Stimulated activated CD8-positive, alpha-beta memory T cell treated with anti-CD3 and anti-CD28 coated beads, Interleukin-7, amount 100 ng/mL, for 1 hour (primary cell): ENCODE measurements at places on chromosomes 11 and 22.
A peak's percentile ranks its signal among the peaks of the same experiment; 100 is the strongest.

GRCh38 chr22:46453829-46454503, 83.5 kb downstream of the CELSR1 start:
- no peak for DNase-seq

GRCh38 chr11:38711110-38711509, 2113.1 kb upstream of the RAG2 start:
- no peak for DNase-seq

GRCh38 chr11:123382555-123383074, 47.5 kb upstream of the GRAMD1B start:
- no peak for DNase-seq

DNA sequence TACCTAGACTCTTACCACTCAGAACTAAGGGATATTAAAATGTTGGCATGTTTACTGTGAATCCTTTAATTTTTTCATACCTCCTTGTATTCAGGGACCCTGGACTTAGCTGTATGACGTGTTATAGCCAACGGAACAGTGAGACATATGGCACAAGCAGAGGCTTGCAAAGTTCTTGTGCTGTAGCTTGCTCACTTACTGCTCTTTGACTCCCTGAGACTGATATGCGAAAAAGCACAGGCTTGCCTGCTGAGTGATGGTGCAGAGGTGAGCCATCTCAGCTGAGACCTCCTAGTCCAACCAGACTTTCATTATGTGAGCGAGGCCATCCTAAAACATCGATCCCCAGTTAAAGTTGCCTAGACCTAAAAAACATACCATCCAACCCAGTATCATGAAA, 811.0 kb downstream of the METTL15 start:
- DNase-seq, result no peak

- DNase-seq, result no peak
Observed at GRCh38 chr22:47090591-47091245, 328.3 kb downstream of the TBC1D22A start.

GRCh38 chr11:8566613-8567210, 27.3 kb downstream of the STK33 start:
- DNase-seq, result no peak

DNA sequence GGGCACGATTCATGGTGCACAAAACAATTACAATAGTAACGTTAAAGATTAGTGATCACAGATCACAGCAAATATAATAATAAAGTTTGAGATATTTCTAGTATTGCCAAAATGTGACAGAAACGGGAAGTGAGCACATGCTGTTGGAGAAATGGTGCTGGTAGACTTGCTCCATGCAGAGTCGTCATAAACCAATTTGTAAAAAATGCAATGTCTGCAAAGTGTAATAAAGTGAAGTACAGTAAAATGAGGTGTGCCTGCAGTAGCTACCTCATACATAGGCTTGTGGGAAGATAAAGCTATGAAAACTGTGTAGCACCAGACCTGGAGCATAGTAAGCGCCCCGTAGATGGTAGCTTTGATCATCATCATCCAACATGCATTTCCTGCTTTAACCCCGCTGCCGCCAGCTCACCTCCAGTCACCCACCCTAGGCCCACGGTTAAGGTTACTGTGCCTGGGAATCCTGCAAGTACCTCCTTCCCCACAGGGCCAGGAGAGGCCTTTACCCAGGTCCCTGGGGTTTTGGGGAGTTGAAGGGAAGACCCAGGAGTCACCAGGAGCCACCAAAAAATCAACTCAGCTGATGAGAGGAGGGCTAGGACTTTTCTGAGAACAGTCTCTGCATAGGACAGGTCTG, 59.2 kb downstream of the MYO7A start:
- DNase-seq, result no peak

- no peak for DNase-seq
Observed at GRCh38 chr11:13440100-13440855, 22.7 kb downstream of the BTBD10 start.

DNA sequence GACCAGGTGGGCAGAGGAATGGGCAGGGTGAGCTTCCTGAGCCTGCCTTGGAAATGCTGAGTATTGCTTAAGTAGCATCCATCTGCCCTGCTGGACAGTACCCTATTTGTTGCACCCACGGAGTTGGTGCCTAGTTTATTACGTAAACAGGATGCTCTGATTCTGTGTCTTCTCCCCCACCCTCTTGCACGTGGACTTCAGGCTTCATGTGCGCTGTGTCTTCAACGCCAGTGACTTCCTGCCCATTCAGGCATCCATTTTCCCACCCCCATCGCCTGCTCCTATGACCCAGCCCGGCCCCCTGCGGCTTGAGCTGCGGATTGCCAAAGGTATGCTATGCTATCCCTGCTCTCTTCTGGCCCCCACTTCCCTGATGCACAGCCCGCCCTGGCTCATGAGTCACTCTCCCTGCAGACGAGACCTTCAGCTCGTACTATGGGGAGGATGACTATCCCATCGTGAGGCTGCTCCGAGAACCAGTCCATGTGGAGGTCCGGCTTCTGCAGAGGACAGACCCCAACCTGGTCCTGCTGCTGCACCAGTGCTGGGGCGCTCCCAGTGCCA, 5.7 kb downstream of the ZP1 start:
- DNase-seq, result no peak

- DNase-seq, result no peak
Observed at GRCh38 chr11:124627546-124627945, 4.9 kb downstream of the TBRG1 start.

DNA sequence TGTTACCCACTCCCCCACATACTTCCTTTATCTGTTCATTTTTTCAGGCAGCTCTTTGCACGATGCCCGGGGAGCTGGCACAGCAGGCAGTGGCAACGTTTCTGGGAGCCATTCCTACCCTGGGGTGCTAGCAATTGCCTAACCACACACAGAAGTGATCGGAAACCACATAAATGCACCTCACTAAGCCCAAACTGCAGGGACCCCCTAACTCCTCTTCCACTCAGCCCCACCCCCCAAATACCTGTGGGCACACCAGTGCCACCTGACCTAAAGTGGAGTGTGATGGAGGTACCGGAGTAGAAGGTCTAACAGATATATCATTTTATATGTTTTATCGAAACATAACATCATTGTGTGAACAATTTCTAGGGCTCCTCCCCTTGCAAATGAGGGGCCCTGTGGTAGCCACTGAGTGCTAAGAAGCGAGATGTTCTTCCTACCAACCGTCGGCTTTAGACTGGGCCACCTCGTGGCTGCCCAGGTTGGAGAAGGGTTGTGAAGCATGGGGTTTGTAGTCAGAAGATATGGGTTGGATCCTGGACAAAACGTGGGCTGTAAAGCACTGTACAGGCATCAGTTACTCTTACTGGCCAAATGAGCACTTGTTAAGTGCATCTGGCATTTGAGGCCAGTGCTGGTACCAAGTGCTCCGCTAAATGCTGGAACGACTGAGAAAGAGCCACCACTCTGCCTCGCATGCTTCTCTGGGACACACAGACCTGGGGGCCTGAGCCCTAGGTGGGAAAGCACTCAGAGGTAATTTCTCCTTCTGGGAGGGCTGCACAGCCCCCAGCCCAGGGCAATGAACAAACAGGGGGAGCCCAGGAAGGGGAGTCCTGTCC, 2.8 kb downstream of the MRGPRD start:
- DNase-seq, result no peak

DNA sequence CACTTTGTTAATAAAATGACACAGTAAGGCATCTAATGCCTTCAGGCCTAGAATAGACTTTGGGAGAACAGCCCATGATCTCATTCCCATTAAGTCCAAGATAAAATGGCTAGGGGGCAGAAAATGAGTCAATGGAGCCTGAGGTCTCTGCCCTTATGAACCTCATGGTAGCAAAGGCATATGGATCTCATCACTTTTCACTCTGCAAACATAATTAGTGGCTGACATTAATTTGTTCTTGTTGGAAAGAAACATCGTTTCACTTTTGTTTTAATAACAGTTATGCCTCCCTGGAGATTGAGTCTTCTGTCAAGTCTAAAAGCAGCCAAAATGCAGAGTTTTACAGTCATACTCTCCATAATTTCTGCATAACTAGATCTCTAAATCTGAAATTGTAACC, 111.8 kb upstream of the API5 start:
- DNase-seq, result no peak

DNA sequence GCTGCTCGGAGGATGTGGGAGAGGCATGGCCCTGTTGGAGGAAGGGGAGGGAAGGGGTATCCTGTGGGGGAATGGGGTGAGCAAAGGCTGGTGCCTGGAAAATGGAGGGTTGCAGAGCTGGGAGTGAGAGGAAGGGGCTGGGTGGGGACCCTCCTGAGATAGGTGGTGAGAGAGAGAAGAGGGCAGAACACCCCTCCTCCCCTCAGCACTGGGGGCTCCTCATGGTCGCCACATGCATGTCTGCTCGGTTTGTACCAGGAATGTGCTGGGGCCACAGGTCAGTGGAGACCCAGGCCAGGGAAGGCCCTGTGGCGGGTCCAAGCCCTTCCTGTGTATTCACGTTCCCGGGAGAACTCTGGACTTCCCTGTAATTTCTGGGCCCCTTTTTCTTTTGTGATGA, 27.8 kb upstream of the ACR start:
- no peak for DNase-seq

- DNase-seq, result peak; percentile 25
Observed at GRCh38 chr22:17057959-17058814, 26.6 kb upstream of the IL17RA start.

DNA sequence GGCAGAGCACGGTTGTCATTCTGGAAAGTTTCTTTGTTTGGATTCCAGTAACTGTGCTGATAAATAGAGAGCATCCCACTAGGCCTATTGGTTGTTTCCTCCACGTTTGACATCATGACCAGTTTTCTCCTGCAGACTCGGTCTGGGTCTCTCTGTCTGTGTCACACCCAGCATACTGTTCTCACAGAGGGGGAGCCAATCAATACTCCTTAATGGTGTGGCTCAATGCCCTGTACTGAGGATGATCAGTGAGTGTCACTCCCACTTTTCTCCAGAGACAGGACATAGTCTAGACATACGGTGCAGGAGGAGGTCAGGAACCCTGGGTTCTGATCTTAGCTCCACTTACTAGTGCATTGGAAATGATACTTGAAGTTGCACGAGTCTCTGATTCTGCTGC, 88.2 kb upstream of the BLID start:
- DNase-seq, result no peak

DNA sequence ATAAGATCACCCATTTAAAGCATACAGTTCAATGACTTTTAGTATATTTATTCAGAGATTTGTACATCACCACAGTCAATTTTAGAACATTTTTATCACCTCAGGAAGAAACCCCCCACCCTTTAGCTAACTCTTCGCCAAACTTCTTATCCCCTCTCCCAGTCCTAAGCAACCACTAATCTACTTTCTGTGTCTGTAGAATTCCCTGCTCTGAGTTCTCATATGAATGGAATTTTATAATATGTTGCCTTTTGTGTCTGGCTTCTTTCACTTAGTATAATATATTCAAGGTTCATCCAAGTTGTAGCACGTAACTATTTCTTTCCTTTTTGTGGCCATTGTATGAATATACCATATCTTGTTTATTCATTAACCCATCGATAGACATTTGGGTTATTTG, 3.6 kb downstream of the ANKRD13D start:
- no peak for DNase-seq

GRCh38 chr11:11020747-11021149, 162.9 kb upstream of the ZBED5 start:
- DNase-seq, result no peak

DNA sequence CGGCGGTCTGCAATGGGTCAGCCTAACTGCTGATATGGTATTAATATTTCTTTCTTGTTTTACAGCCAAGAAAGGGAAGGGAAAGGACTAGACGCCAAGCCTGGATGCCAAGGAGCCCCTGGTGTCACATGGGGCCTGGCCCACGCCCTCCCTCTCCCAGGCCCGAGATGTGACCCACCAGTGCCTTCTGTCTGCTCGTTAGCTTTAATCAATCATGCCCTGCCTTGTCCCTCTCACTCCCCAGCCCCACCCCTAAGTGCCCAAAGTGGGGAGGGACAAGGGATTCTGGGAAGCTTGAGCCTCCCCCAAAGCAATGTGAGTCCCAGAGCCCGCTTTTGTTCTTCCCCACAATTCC, 1.9 kb downstream of the MDK start:
- DNase-seq, result no peak

GRCh38 chr11:64842851-64843685, 1.4 kb downstream of the CDC42BPG start:
- DNase-seq, result no peak

GRCh38 chr11:119701591-119702549, 27.1 kb downstream of the NECTIN1 start:
- DNase-seq, result no peak

DNA sequence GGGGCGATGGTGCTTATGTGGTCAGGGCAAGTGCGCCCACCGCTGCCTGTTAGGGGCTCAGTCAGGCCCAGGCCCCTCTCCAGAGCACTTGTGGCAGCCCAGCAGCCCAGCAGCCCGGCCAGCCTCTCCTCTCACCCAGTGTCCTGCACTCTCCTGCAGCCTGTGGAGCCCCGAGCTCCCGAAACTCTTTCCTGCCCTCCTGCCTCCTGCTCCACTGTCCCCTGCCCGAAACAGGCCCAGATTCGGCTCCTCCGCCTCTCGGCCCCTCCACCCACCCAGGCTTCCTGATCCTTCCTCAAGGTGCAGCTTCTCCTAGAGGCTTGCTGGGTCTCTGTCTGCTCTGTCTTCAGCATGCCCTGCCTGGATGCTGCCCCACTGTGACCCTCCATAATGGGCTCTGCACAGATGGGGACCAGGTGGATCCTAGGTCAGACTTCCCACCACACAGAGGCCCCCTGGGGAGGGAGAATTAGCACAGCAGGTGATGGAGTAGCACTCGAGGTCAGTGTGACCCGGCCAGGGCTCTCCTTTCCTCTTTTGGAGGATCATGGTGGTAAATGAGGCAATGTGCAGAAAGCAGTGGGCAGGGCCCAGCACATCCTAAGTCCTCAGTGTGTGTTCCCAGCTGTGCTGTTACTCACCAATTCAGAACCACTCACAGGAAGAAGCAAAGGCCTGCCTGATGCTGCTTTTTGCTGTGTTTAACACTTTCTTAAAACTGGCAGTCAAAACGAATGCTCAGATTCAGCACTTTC, 18.6 kb upstream of the NAP1L4 start:
- no peak for DNase-seq

DNA sequence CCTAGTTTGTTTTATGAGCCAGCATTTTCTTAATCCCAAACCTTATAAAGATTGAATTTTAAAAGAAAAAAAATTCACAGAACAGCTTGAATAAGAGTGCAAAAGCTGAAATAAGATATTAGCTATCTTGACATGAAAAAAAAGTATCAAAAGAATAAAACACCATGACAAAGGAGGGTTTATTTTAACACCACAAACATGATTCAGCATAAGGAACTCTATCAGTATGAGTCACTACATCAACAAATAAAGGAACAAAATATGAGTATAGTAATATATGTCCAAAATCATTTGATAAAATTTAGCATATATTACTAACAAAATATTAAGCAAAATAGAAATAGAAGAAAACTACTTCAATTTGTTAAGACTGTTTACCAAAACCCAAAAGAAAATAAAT, 9.6 kb upstream of the LMO1 start:
- no peak for DNase-seq

DNA sequence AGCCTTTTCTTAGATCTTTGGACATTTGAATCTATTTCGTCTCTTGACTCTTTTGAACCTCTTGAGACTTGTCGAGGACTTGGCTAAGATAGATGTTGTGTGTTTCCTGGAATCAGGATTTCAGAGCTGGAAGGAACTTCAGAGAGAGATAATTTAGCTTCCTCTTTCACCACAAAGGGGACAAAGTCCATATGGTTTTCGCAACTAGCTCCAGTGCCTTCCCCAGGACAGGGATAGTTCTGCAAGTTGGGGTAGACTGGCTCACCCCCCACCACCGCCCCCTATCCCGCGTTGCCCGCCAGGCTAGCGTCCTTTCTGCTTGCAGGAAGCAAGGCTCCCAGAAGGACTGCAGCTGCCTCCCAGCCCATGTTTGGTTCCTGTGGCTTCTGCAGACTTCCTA, 75.7 kb upstream of the MYO18B start:
- DNase-seq, result no peak

GRCh38 chr11:60847281-60847680, 5.4 kb downstream of the CCDC86 start:
- no peak for DNase-seq
